Fibroblast of villous mesenchyme (primary cell): ENCODE measurements at places on chromosomes 2 and 18. TPM values are rescaled to one million over a fixed set of nuclear protein-coding genes. Genes with fewer than 3 reads are reported as not detected.

BCL2L11 gene
- total RNA-seq = 0.86 and 1.6 TPM in 2 replicates

GRCh38 chr2:21643180-21643579 is 519.4 kb downstream of the TDRD15 start:
- no peak for DNase-seq

GRCh38 chr18:9174302-9174701 is 37.7 kb downstream of the ANKRD12 start:
- no peak for DNase-seq

- no peak for DNase-seq
Observed at GRCh38 chr2:136178941-136179601, 61.1 kb upstream of the CXCR4 start.

- peak; percentile 75 for DNase-seq
Observed at GRCh38 chr2:169095621-169096105, 26.3 kb downstream of the DHRS9 start.

DNA sequence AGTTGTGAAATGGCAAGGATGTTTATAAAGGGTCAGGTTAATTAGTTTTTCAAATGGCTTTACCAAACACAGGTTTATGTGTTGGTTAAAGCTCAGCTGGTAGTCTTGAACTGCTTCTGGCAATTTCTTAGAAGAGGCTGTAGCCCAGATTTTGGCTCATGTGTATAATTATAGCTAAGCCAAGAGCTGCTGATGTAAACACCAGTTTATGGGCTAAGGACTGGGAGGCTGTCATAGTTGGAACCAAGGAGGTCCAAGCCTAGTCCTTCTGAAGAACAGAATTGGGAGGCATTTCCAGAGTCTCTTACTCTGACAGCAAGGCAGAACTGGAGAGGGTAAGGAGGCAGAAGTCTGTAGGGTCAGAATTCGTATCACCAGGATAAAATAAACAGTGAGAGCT is 25.4 kb downstream of the UBE2E3 start:
- peak; percentile 23 for DNase-seq

- no peak for DNase-seq
Observed at GRCh38 chr2:71327916-71328315, 3.7 kb upstream of the ZNF638 start.

GRCh38 chr2:180732337-180732736 is 248.1 kb upstream of the UBE2E3 start:
- DNase-seq = no peak

DNA sequence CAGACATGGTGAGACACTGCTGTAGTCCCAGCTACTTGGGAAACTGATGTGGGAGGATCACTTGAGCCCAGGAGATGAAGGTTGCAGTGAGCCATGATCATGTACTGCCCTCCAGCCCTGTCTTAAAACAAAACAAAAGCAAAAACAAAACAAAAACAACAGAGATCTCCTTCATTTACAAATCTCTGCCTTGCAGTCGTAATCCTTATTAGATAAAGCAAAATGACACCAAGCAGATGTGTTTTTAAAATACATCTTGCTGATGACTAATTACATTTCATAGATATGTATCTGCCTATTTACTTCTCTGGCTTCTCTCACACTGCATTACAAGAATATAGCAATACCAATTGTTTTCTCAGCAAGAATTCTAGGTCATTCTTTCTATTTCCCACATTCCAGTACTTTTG is 22.8 kb downstream of the NFE2L2 start:
- DNase-seq = peak; percentile 90

DNA sequence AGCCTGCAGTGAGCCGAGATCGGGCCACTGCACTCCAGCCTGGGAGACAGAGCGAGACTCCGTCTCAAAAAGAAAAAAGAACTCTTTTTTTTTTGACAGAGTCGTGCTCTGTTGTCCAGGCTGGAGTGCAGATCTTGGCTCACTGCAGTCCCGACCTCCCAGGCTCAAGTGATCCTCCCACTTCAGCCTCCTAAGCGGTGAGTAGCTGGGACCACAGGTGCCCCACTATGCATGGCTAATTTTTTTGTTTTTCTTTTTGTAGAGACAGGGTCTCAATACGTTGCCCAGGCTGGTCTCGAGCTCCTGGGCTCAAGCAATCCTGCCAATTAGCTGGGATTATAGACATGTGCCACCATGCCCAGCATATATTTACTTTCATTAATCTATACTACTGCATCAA is 12.5 kb upstream of the INO80D start:
- no peak for DNase-seq

DNA sequence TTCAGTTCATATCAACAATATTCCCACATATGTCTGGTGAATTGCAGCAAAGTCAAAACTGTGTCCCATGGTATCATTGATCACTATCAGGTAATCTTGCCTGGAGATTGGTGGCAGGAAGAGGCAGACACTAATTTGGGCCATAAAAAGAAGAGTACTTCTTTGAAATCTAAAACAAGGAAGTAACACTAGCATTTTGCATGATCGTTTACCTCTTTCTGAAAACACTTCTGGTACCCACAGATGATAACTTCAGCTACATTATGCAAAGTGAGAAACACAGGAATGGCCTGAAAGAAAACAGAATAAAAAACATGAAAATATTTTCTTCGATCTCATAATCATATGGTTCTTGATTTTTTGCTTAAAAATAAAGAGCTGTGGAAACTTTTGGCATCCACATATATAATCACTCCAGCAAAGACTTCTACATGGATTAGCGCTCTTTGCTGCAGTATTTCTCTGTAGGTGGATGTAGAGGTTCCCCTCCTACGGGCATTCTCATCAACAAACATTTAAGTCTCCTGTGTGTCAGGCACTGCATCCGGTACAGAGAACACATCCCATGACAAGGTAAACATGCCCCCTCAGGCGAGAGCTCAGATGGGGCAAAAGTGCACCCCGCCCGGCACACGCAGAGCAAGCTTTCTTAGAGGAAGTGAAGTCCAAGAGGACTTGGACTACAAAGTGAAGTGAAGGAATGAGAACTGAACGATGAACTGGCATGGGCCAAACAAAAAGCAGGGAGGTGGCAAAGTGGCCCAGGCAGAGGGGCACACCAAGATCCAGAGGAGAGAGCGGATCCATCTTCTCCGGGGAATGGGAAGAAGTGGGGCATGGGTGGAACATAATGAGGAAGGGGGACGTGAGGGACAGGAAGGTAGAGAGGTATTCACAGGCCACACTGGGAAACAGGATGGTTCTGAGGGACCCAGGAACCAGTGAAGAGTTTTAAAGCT is 68.0 kb upstream of the RIOK3 start:
- DNase-seq = no peak
